T-helper 2 cell treated with Interferon-gamma antibody and Interleukin-4, amounts not matched to agents 5 μg/mL and 100 μg/mL, for 36 hours (primary cell): ENCODE measurements at places on chromosomes 2 and 18.

GRCh38 chr2:159905926-159906714 lies 108.1 kb upstream of the CD302 start:
- no peak for DNase-seq

DNA sequence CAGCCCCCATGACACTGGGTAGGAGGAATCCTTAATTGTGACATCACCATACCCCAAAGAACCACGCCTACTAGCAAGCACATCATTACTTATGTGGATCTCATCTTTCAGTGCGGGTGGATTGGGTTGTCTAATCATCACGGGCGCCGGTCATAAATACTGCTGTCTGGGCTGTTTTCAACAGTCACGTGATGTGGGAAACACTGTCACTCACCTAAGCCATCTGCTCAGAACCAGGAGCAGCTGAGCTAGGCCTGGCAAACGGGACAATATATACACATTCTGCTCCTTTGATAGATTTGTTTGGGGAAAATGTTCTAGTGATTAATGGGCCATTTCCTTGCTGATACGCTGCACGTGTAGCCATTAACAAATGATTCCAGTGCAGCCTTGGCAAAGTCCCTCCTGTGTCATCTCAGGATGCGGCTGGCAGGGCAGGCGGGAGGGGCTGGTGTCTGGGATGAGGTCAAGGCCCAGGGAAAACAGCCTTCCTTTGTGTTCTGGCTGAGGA lies 145.9 kb upstream of the COPS8 start:
- DNase-seq, result no peak

DNA sequence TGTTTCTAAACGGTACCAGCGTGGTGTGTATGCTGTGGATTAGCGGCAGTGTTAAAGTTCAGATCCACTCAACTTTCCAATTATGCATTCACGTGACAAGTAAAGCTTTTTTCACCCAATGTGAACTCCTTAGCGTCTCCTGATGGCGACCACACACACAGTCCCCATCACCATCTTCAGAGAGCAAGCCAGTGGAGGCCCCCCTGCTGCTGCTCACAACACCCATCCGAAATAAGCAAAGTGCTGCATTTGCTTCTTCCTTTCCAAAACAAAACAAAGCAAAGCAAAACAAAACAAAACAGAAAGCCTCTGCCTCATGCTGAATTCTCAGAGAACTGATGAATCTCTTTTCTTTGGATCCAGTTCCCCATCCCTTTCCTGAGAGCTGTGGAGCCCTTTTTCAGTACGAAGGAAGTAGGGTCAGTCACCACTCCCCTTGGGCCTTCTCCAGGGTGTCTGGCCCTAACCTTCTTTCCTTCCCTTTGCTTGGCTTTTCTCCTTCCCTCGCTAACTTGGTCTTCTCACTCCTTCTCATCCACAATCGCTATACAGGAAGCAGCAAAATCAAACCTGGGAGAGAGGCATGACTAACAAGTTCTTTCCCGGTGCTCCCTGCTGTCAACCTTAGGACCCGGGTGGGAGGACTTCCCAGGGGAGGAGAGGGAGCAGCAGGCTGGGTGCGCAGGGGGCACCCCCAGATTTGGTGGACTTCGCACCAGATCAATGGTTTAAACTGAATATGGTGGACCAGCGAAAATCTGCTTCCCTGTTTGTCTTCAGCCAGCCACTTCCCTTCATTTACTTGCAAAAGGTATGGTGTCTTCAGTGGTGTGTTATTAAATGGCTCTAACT lies 56.0 kb downstream of the NRP2 start:
- DNase-seq, result no peak

DNA sequence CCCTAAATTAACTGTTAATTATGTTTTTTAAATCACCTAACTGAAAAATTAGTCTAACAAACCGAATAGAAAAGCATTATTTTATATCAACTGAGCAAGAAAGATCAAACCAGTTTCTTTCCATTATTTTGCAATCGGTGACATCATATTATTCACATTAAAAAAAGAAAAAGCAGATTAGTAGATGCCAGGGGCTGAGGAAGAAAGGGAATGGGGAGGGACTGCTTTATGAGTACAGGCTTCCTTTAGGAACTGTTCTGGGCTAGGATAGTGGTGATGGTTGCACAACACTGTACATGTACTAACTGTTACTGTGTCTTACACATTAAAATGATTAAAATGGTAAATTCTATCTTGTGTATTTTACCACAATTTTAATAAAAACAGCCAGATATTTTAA lies 59.3 kb downstream of the COBLL1 start:
- DNase-seq, result no peak

DNA sequence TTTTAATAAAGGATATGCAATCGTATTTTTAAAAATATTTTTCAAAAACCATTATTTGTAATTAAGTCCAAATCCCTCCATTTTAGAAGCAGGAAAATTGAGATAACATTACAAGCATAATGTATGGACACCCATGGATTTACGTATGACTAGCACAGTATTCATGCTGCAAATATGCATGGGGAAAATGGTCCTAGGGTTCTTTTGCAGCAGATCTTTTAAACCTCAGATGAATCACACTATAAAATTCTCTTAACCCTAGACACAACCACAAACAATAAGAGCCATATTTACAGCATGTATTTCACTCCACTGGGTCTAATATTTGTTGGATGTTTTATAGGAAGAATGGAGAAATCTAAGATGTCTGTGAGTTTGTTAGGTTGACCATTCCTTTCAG lies 453.4 kb downstream of the TGIF1 start:
- DNase-seq, result no peak

DNA sequence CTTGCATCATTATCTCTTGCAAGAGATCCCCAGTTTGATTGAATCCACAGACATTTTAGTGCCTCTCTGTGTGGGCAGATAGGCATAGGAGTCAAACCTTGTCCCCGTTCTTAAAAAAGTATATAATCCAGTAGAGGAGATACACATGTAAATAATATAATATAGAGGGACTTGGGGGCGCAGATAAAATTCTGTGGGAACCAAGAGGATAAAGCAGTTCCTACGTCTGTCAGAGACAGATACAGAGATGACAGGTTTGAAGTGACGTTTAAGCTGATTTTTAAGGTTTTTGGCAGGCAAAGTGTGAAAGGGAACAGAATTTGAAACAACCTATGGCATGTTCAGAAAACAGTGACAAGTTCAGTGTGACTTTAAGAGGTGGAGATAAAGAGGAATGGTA lies 63.1 kb downstream of the CAB39 start:
- no peak for DNase-seq

- no peak for DNase-seq
Observed at GRCh38 chr2:234569776-234570430, 73.0 kb upstream of the ARL4C start.

GRCh38 chr2:55090702-55091101 lies 40.5 kb upstream of the RTN4 start:
- DNase-seq, result no peak

GRCh38 chr2:98908931-98909316 lies 27.1 kb downstream of the CRACDL start:
- DNase-seq, result no peak

GRCh38 chr2:76080154-76080553 lies 369.4 kb upstream of the GCFC2 start:
- DNase-seq, result no peak

DNA sequence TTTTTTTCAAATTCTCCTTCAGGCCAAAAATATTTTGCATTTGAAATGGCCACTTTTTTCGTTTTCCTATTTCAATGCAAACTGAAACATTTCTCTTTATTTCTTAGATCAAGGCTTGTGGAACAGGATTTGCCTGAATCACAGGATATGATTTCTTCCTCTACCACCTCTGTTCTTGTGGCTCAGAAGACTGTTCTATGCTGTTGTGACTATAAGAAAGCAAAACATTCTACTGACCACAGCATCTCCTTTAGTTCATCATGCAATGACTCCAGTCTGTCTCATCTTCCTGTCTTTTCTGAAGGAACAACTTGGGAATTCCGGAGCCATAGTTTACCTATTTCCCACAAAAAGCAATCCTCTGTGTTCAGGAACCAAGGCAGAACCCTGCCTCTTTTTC lies 16.2 kb upstream of the ZNF512 start:
- no peak for DNase-seq

DNA sequence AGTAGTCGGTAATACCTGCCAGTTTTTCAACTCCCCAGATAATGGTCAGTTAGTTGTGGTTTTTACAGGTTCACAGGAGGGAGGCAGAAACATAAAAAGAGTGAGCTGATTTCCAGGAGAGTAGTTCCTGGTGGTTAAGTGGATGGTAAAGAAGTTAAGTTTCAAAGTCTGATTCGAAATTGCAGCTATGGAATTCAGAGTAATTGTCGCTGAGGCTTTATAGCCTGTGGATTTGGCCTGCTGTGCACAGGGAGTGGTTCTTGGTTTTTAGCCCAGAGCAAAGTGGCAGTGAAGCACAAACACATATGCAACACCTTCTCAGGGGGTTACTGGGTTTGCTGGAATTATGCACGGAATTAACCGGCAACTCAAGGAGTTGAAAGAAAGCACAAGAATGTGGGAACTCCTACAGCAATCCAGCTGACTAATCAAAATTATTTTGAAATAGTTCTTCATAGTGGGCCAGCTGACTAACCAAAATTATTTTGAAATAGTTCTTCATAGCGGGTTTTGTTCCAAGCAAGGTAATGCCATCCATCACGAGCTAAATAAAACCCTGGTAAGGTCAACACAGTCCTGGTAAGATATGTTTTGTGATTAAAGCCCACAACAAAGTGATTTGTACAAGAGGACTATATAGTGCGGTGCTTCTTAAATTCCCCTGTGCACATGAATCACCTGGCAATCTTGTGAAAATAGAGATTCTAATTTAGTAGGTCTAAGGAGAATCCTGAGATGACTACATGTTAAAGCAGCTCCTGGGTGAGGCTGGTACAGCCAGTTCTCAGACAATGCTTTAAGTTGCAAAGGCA lies 94.4 kb downstream of the SGPP2 start:
- no peak for DNase-seq
